ENCODE measurements at places on chromosomes 6 and 20.
A peak's percentile ranks its signal among the peaks of the same experiment; 100 is the strongest.

- peak; percentile 72 for DNase-seq
Measured at GRCh38 chr6:148771212-148771601, 24.4 kb downstream of the UST start.

DNA sequence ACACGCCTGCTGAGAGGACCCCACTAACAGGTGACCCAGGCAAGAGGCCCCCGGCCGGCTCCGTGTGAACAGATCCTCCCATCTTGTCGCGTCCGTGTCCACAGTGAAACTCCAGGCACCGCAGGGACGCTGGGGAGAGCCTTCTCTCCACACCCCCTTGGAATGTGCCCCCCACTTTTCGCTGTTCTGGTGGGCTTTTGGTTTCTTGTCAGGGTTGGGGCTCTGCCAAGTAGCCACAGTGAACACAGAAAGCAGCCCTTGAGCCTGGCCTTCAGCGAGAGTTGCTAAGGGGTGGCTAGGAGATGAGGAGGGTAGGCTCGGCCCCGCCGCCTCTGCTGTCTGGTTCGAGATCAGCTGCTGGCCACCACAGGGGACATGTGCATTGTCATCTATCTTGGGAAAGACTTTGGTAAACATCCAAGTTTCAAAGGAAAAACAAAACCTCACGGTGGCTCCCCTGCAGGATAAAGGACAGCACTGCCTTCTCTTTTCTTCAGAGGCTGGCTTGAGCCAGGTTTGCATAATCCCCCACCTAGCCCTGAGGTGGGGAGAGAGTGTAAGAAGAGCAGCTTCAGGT, 22.7 kb downstream of the SYNDIG1 start:
- no peak for DNase-seq

DNA sequence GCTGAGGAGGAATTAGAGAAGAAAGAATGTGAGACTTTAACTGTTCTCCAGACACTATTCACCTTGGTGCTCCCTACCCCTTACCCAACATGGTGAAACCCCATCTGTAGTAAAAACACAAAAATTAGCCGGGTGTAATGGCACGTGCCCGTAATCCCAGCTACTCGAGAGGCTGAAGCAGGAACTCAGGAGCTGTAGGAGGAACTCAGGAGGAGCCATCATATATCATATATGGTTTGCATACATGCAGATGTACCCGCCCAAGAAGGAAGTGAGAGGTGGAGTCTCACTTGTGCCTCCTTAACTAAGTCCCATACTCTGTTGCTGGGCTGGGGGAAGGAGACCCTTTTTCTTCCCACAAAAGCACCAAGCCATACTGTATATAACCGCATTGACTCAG, 35.5 kb upstream of the ME1 start:
- DNase-seq = no peak

- DNase-seq = no peak
Measured at GRCh38 chr6:122752459-122752858, 27.1 kb upstream of the FABP7 start.

- DNase-seq = no peak
Measured at GRCh38 chr6:39048481-39049399, at the start of gene GLP1R. Gene GLP1R, plus strand, starts transcription at chr6:39048781. Its CDS starts 60 bp downstream, at chr6:39048841.

GRCh38 chr6:120357447-120357846, 976.8 kb downstream of the TBC1D32 start:
- DNase-seq = no peak

GRCh38 chr6:88884361-88884760, 79.1 kb downstream of the RNGTT start:
- no peak for DNase-seq

DNA sequence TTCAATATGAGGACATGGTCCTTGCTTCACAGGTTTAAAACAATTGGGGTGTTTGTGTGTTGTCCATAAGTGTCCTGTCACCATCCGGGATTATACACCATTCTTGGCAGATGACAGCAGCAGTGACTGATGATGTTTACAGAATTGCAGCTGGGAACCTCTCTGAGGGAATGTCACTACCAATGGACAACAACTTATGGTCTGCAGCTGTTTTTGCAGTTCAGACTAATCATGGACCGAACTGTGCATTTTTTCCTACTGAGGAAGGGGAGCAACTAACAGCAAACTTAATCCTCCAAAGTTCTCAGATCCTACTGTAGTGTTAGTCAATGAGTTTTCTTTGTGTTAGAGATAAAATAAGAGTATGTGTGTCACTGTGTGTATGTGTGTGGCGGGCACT, 26.0 kb downstream of the FAM229B start:
- DNase-seq = no peak

DNA sequence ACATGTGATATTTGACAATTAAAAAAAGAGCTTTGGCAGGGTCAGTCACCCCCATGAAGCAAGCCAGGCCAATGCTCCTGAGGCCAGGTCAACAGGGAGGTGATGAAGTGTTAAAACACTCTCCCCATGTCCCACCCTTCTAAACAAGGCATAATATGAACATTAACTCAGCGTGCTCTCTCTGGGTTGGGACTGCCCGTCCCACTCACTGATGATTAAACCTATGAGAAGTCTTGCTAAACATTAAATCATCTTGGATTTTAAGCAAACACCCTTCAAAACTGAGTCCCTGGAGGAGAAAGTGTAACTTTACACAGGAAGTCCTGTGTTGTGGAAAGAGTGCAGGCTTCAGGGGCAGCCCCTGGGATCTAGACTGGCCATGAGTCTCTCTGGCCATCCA, 558.5 kb downstream of the CD83 start:
- DNase-seq = no peak

GRCh38 chr6:150797949-150798348, 67.6 kb upstream of the MTHFD1L start:
- DNase-seq = no peak

DNA sequence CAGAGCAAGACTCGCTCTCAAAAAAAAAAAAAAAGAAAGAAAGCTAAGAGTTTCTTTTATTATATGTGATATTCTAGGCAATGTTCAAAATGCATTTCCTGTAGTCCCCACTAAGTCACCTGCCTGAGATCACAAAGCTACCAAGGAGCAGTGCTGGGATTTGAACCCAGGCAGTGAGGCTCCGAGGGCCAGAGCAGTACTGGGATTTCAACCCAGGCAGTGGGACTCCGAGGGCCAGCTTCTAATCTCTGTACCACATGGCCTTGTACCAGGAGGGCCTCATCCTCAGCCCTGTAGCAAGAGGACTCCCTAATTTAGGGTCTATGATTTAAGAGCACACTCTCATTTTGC, 39.7 kb downstream of the ZMYND8 start:
- no peak for DNase-seq

- no peak for DNase-seq
Measured at GRCh38 chr6:117550078-117550600, 52.2 kb downstream of the GOPC start.

DNA sequence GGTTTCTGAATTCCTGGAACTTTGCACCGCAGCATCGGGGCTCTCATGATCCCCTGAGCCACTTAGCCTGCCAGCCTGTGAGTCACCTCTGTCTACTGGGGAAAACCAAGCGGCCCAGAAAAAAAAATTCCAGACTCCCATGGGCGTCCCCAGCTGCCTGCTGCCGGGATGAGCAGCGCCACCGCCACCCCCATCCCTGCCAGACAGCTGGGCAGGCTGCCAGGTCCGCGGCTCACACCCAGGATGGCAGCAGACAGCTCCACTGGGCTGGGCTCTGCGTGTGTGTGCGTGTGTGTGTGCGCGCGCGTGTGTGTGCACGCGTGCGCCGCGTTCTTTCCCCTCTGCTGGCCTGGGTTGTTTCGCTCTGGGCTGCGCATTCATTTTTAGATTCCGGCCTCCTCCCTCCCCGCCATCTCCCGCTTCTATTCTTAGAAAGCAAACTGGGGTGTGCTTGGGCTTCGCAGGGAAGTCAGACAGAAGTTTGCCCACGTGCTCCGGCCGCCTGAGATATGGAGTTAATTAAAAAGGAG, 38.9 kb upstream of the PMEPA1 start:
- peak; percentile 57 for DNase-seq

DNA sequence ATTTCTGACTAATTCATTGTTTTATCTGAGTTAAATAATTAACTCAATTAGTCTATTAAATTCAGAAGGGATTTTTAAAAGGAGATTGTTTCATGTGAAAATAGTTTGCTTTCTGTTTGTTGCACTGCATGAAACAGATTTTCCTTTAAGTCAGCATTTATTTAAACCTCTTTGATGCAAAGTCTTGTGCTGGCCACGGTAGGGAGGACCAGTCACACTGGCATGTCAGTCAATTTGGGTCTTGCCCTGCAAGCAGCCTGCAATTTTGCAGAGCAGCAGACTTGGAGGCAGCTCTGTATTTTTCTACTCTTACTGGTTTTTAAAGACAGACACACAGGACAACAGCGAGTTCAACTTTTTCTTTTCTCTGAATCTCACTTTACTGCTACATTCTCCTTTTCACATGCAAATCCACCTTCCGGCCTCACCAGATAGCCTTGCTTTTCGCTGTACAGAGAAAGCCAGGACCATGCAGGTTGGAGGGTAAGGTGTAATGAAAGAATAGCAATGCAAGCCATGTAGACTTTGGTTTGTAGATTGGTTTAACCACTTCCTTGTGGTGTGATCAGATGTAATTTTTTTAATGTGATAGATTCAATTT, 689.9 kb upstream of the AGPAT4 start:
- no peak for DNase-seq

DNA sequence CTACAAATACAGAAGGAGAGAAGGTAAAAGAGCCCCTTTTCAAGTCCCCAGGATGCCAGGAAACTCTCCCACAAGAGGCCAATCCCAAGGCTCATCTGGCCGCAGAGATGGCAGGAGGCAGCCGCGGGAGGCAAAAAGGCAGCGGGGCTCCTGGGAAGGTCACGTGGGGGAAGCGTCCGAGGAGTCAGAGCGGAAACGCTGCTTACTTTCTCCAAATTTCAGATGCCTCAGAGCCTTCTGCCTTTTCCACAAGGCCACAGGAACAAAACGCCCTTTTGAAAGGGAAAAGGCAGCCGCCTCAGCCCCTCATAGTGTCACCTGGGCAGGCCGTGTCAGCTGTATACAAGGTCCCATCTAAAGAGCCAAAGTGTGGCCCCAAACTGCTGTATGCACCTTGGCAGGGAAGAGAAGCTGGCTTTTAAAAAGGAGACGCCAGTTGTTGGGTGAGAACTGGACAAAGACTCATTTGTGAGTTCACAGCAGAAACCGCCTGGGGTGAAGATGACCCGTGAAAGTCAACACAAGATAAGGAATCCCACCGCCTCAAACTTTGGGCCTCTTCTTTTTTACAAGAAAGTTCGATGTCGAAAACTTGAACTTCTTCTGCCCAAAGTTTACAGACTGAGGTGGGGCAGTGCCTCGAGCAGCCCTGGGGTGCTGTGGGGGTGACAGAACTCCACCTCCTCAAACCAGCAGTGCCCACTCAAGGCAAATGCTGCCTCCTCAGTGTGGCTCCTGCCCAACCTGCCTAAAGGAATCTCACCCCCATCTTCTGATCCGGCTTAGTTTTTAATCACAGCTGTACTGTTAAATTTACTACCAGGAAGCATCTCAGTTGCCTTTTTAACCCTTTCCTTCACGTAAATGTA, 45.4 kb downstream of the EZR start:
- no peak for DNase-seq

GRCh38 chr20:36036688-36037087, 68.3 kb downstream of the CNBD2 start:
- DNase-seq = no peak

DNA sequence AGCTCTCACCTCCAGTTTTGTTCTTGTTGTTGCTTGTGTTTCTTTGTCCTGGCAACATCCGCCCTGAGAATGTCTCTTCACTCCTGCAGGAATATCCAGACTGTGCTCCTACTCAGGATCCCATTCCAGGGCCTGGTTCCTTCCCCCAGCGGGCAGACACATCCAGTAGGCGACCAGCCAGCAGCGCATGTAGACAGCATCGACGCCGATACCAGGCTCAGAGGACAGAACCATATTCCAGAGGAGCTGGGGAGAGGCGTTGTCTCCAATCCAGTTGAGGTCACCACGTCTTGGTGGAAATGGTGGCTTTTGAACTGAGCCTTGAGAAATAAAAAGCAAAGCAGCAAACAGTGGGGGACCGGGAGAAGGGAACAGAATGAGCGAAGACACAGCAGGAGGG, 114.6 kb upstream of the THBS2 start:
- no peak for DNase-seq

DNA sequence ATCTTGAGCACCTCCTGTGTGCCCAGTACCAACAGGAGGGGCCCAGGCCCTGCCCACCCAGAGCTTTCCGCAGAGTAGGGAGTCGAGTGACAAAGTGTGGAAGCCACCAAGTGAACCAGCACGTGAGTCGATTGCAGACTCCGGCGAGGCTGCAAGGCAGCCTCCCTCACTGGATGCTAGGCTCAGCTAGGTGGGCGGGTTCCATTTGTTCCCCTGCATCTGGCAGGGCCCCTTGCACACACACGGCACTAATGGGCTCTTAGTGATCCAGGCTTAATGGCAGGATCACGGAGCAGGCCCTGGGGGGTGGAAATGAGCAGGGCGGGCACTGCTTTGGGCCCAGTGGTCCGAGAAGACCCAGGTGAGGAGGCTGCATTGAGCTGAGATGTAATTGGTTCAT, 140.4 kb downstream of the PHACTR3 start:
- no peak for DNase-seq

DNA sequence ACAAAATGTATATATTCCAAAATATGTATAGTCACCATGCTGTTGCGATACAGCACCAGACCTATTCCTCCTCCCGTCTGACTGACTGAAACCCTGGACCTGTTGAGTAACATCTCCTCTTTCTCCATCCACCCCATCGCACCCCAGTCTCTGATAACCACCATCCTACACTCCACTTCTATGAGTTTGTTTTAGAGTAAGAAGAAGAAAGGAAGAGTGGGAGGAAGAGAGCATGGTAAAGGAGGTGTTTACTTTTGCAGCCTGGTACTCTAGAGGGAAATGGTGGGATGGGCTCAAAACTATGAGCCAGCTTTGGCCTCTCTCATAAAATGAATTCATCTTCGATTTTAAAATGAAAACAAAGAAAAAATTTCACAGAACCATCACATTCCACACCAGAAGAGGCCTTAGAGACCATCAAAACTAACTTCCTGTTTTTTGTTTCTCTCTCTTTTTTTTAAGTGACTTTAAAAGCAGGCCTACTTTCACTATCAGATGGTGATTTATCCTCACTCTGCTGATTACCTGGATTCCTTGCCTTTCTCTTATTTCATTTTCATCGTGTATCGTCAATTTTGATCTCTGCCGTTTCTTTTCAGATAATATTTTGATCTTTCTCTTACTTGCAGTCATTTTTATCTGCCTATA, 16.8 kb upstream of the FUCA2 start:
- no peak for DNase-seq

GRCh38 chr6:83958241-83958685, 75.3 kb upstream of the MRAP2 start:
- DNase-seq = no peak

Measured in NCI-H1092 (cell line).